Stimulated activated naive CD4-positive, alpha-beta T cell treated with Interleukin-2 at 50 U/mL for 16 hours (primary cell): ENCODE measurements at places on chromosomes 2 and 18.

DNA sequence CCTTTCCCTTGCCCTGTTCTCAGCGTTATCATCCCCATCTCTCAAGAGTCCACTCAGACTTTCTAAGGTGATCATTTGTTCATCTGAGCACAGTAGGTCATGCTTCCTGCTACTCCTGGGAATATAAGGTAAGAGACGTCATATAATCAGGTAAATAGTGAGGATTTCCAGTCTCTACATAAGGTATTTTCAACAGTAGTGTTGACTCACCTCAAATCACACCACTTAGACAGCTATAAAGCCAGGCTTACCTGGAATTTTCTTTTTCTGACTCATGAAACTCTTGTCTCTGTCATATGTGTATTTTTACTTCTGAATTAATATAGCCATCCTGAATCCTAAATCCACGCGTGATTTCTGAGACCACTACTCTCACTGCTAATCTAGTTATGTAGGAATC lies 443.2 kb downstream of the ARHGAP15 start:
- no peak for DNase-seq

GRCh38 chr18:33749834-33750233 lies 171.8 kb downstream of the ASXL3 start:
- DNase-seq: no peak

GRCh38 chr2:48240912-48241311 lies 289.0 kb upstream of the STON1 start:
- DNase-seq: no peak

DNA sequence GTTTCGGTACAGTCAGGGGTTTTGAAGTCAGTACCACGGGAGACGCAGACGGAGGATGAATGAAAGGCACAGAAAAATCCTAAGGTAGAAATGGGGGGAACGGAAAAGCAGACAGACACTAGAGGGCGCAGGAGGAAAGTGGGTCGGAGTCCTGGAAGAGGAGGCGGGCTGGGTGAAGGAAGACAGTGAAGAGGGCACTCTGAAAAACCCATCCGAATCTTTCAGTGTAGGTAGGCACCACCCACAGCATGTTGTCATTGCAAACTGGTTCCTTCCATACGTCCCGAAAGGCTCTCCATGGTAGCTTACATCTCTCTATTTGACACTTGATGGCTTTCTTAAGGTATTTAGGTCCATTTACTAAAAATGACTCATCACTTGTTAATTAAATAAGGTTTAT lies 18.5 kb upstream of the ZNF236 start:
- DNase-seq: peak; percentile 63

- no peak for DNase-seq
Measured at GRCh38 chr2:237464757-237465391, 22.2 kb upstream of the MLPH start.

DNA sequence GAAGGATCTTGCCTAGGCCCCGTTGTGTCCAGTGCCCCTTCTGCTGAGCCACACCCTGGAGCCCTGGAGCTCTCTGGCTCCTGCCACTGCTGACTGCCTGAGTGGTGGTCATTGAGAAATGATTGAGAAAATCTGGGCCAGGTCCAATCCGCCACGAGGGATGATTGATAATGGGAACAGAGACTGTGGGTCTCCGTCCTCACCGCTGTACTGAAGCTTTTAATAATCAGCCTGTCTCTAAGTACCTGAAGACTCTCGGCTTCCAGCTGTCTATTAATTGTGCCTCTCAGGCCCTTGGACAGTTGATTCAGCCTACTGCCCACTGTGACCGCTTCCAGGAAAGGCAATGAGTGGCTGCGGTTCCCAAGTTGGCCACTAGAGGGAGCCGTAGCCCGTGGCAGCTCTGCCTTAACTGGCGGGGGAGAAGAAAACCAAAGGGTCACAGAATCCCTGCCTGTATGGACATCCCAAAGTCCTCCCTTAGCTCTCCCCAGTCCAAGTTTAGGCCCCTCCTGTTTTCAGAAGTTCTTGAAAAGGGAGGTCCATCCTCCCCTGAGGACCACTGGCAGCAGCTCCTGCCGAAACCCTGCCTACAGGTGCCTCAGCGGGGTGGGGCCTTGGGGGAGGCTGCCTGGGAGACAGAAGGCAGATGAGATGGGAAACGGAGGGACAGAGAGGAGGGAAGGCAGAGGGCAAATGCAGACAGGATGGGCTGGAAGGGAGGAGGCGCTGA lies 213.6 kb downstream of the TNS1 start:
- peak; percentile 44 for DNase-seq

GRCh38 chr2:156457523-156458517 lies 21.6 kb downstream of the GPD2 start:
- DNase-seq: no peak

- DNase-seq: no peak
Measured at GRCh38 chr18:44741085-44741484, 60.4 kb downstream of the SETBP1 start.

DNA sequence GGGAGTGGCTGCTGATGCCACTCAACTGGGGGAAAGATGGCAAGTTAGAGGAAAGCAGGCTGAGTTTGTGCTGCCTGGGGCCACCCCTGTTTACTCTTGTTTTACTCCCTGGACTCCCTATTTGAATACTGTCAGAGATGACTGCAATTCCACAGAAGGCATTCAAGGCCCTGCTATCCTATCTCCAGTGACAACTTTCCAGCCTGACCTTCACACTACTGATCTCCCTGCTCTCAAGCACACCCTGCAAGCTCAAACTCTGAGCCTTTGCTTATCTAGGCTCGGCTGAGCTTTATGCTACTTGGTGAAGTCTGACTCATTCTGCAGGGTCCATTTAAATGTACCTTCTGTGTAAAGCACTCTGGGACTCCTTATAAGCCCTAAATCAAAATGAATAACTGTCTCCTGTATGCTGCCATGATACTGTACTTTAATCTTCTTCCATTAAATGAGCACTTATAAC lies 39.3 kb upstream of the DSG1 start:
- DNase-seq: no peak

DNA sequence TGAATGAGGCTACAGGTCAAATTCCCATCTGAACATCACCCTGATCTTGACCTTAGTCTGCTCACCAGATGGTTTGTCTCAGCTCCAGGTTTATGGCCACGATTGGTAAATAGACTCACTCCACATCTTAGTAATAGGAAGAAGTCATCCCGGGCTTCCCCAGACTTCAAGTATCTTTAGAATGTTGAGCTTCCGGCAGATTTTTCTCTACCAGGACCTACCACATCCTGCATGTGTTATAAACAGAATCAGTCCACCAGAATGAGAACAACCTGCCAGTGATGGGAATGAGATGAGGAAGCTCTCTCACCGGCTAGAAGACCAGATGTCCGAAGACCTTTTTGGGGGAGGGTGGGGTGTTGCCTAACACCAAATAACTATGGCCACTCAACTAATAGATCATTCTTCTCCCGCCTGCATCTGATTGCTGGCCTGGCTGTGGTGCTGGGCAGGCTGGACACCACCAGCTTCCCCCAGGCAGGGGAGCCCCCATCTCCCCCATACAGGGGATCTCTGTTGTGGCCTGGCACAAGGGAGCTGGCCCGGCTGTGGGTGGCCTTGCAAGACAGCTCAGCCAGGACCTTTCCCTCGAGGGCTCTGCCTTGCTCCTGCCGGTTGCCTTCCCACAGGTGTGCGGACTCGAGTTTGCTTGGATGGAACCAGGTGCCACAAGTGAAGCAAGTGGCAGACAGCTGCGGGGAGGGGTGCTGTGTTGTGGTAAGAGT lies 88.5 kb downstream of the SH3RF3 start:
- DNase-seq: no peak

GRCh38 chr2:234399451-234400246 lies 97.2 kb downstream of the ARL4C start:
- DNase-seq: no peak

DNA sequence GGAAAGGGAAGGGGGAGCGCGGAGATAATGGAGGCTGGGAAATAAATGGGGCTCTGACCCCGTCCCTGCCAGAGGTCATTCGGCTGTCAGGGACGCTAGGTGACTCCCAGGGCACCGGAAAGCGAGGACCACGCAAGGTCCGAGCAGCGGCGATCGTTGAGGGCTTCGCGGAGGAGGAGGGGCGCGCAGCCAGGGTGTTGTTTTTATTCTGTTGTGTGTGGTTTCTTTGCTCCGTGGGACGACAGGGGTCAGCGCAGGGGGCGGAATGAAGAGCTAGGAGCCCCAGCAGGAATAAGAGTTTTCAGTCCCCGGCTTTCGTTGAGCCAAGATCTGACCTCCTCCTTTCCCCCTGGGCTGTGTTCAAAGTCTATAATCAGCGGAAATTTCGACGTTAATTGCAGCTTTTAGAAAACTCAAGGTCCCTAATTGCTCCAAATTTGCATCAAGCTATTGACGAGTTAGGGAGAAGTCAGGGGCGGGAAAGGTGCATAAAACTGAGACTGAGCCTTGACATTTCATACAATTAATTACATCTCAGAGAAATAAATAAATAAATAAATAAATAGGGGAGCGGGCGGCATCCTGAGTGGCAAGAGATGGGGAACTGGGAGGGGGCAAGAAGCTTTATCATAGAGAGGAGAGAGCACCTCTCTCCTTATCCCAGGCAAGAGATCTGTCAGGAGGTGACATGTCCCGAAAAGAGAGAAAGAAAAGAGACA lies 2.2 kb downstream of the GAD1 start:
- no peak for DNase-seq

GRCh38 chr18:1018181-1018681 lies 113.6 kb downstream of the ADCYAP1 start:
- no peak for DNase-seq
